ENCODE measurements at places on chromosomes 4 and X. TPM values are rescaled to one million over a fixed set of nuclear protein-coding genes. Genes with fewer than 3 reads are reported as not detected.

GC gene
- polyA plus RNA-seq: 0.17 TPM

FAM184B gene
- polyA plus RNA-seq: 0.41 TPM

TRIML2 gene
- not detected for polyA plus RNA-seq

TCEANC gene
- 5.5 TPM for polyA plus RNA-seq

FDCSP gene
- polyA plus RNA-seq: 2.0 TPM

GRCh38 chr4:133464311-133464710, 315.2 kb downstream of the PCDH10 start:
- no peak for DNase-seq

DNA sequence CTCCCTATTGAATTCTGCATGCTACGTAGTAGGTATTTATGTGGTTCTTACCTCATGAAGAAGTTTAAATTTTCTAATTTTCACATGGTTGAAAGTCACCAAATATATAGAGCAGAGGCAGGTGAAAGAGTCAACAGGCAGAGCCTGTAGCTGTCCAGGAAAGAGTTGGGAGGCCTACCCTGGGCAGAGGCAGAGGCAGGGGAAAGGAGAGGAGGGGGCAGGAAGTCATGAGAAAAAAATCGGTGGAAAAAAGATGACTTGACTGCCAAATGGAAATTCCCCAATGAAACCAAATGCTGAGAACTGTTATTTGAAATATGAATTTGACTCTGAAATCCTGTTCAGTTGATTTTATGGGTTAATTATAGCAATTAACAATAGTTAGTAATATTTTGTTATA, 23.1 kb upstream of the GPR34 start:
- no peak for DNase-seq

GRCh38 chr4:114807759-114808404, 209.3 kb downstream of the UGT8 start:
- DNase-seq: no peak

DNA sequence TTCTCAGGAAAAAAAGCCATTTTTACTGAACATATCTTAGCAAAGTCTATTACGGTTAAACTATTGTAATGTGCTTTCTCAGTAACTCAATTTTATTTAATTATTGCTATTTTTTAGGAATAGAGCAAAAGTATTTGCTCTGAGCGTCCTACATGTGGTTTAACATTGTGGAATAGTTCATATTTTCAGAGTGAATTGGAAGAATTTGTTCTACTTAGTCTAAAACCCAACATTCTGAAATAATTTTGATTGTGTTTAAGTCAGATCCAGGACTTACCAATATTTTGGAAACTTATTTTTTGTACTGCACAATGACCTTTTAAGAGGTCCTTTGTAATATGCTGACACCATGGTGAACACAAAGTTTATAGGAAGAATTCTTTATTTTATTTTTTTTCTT, 27.2 kb downstream of the CXCL1 start:
- DNase-seq: no peak

DNA sequence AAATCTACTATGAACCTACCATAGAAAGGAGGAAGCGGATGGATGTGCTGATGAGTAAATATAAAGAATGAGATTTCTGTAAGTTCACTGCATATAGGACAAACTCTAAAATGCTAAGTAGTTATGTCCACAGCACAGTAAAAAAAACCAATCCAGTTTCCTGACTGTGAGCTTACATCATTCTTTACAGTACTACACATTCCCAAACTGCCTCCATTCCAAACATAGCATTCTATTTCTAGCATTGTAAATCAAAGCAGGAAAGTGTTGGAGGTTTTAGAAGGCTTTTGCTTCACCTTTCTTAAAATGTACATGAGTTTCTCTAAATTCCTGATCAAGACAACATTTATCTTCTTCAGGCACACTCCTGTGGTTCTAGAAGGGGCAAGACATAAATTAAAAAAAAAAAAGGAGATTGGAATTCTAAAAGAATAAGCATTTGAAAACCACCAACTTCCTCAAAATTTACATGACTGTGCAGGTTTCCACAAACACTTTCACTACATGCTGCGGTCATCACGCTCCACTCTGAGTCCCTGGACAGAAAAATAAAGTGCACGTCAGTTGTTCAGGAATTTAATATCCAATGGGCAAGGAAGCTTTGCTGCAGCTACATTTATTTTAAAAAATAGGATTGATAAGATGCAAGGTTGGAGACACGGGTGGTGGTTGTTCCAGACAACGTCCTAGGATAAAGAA, 297.6 kb upstream of the STS start:
- DNase-seq: no peak
